ENCODE measurements at places on chromosomes 1 and 21.

DNA sequence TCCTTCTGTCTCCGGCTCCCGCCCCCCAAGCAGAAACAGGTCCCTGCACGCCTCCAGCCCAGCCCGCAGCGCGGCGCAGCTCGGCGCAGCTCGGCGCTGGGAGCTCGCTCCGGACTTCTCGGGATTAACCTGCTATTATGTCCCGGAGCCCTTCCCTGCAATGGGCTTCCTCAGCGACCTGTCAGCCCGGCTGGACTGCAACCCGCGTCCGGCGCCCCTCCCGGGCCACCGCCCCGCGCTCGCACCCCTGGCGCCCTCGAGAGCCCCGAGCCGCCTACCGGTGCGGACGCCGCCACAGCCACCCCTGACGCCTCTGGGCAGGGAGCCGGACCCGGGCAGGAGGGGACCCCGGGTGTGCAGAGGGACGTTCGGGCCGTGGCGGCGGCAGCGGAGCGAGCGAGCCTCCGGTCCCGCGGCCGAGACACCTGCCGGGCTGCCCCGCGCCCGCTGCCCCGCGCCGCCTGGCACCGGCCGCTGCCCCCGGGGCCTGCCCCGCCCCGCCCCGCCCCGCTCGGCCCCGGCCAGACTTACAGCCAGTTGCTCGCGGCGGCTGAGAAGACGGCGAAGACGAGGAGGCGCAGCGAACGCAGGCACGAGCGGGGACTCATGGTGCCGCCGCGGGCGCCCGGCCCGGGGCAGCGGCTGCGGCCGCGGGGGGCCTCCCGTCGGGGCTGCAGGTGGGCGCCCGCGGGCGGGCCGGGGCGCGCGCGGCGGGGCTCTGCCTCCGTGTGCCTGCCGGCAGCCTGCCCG, 407 bp downstream of the WNT4 start:
- DNase-seq = peak; percentile 15

DNA sequence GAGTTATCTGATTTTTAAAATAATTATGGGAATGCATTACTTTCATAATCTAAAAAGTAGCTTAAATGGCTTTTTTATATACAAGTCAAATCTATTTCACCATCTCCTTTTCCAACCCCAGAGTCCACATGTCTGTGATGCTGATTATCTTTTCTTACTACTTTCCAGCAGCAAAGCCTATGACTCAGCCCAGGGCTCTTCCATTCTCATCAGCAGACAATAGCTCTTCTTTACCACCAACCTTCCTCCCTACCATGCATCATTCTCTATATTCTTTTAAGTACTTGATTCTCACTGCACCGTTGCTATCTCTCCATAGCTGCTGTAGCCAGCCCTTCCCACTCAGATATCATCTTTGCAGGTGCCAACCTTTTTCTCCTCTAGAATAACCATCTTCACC, 61.3 kb downstream of the OVGP1 start:
- no peak for DNase-seq

- no peak for DNase-seq
Observed at GRCh38 chr1:180577361-180577760, 18.6 kb downstream of the OVAAL start.

- no peak for DNase-seq
Observed at GRCh38 chr21:45790427-45790826, 146.9 kb downstream of the PCBP3 start.

DNA sequence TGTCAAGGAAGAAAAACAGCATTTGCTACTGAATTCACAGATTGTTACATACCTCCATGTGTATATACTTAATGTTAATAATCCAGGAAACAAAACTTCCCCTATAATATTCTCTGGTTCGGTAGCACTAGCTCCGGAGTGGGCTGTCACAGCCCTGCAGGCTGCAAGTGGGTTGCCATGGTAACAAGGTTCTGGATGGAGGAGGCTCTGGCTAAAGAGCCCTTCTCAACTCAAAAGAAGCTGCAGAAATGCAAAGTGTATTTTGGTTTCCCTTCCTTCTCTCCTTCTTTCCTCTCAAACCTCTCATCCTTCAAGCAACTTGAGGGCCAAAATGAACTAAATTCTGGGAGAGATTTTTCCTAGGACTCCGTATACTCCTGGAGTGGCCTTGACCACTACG, 45.2 kb downstream of the ASTN1 start:
- no peak for DNase-seq

DNA sequence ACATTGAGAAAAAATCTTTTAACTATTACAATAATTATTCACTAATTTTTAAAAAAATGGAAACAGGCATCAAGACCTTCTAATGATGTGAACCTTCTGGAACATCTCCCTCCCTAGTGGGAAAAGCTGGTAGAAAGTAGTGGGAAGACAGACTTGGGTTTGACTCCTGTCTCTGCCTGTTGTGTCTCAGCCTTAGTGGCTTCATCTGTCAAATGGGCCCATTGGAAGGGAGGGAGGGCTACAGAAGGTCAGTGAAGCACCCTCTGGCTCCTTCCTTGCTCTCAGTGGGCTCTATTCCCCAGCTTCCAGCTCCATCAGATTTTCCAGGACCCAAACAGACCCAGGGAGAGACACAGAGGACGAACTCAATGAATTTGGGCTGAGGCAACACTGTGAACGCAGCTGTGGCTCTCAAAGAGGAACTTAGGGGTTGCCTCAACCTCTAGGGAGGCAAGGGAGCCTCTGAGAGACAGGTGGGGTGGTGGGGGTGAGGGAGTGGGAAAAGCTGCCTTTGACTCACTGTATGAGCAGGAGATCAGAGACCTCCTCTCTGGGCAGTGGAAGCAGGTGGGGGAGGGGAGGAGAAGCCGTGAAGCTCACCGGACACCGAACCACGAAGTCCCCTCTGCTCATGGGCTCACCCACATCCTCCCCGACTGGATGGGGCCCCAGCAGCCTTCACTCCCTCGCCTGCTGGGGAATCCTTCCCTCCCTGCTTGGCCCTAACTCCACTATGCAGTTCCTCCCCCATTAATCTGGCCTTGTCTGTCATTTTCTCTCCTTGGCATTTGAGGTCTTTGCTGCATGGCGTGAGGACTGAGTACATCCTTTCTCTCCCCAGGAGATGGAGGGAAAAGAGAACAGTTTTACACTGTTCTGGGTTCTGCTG, 4.5 kb downstream of the CNR2 start:
- peak; percentile 64 for DNase-seq

- no peak for DNase-seq
Observed at GRCh38 chr1:160066829-160067745, 2.9 kb downstream of the KCNJ10 start.

DNA sequence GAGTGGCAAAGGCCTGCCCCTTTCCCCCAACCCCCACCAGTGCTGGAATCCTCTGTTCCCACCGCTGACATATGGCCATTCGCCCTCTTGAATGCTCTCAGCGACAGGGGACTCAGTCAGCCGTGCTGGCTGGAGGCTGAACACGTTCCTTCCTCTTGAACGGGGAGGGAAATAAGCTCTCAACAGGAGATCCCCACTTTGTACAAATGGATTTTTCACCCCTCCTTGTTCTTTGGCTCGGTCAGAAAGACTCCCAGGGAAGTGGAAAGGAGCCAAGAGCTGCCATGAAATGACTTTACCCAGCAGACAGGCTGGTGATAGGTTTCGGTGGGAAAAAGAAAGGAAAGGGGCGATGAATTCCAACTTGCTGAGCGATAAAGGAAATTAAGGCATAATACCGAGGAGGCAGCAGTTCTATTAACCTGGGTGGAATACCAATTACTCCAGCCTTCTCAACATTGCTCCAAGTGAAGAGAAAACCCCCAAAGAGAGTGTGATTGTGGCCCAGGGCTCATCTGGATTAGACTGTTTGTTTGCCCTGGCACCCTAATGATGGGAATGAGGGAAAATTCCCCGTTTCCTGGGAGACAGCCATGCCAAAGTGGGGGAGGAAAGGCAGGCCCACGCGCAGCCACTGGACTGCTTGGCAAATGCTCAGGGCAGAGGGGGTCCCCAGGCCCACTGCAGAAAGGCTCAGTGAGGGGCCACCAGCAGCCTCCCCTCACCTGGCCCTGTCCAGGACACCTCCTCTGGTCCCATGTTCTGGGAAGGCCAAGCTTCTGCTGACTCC, 23.9 kb downstream of the LRP8 start:
- no peak for DNase-seq

GRCh38 chr1:109625601-109626560, 6.2 kb downstream of the AMPD2 start:
- no peak for DNase-seq

- DNase-seq = peak; percentile 10
Observed at GRCh38 chr1:174875306-174875705, 124.4 kb upstream of the CACYBP start.

DNA sequence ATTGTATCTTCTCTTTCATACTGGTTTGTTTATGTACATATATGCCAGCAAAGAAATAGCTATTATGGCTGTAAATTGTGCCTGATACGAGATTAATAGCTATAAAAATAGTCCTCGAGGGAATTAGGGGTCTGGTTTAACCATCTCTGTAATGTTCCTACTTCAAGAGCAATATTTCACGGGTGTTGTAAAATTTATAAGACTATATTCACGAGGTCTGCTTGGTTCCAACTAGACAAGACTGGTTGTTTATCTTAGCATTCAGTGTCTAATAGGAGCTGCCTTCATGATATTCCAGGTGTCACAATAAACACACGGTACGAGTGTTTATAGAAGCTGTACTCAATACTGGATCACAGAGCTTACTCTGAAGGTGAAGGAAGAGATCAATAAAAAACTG, 389.9 kb downstream of the SIPA1L2 start:
- no peak for DNase-seq

GRCh38 chr1:174080819-174081218, 58.7 kb upstream of the RC3H1 start:
- no peak for DNase-seq

DNA sequence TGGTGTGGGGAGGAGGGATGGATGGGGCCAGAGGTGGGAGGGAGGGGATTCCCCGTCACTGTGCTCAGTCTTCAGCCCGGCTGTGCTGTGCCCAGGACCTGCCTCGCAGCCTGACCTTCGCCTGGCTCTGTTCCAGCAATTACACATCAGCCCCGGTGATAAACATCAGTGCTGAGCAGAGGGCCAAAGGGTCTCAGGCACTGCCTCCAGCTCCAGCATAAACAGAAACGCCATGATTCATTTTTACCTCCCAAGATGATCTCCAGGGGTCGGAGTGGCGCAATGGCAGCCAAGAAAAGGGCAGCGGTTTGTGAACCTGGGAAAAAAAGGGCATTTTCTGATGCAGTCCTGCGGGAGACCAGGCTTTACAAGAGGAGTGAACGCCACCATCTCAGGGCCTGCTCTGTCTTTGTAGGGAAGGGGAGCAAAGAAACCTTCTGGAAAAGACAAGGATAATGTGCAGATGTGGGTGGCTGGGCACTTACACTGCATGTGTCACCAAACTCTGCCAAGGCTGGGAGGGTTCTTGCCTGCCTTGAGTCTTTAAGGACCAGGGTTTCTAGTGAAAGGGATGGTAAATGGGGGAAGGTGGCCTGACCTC, 28.1 kb downstream of the SHISA4 start:
- no peak for DNase-seq

- DNase-seq = no peak
Observed at GRCh38 chr1:233015965-233016364, 65.6 kb downstream of the NTPCR start.

Data from suppressor macrophage treated with lipopolysaccharide for 4 hours (primary cell).